ENCODE measurements at places on chromosomes 2 and 18. TPM values are rescaled to one million over a fixed set of nuclear protein-coding genes. Genes with fewer than 3 reads are reported as not detected.

BUB1 gene
- total RNA-seq = 14.8 TPM

PROC gene
- total RNA-seq = not detected

NAT8 gene
- not detected for total RNA-seq

AP1S3 gene
- 5.5 TPM for total RNA-seq

CCDC148 gene
- 13.1 TPM for total RNA-seq

CRYGD gene
- 823 TPM for total RNA-seq

PDE1A gene
- 12.4 TPM for total RNA-seq

USP37 gene
- 36.4 TPM for total RNA-seq

PDE11A gene
- total RNA-seq = 4.4 TPM

ANKRD30B gene
- not detected for total RNA-seq

IHH gene
- total RNA-seq = 3.8 TPM

TEKT4 gene
- 0.22 TPM for total RNA-seq

TCF23 gene
- 0.11 TPM for total RNA-seq

MAP2 gene
- 267 TPM for total RNA-seq

FSIP2 gene
- 5.5 TPM for total RNA-seq

SCN7A gene
- 19.0 TPM for total RNA-seq

MGAT4A gene
- 38.6 TPM for total RNA-seq

CXCR2 gene
- 0.99 TPM for total RNA-seq

LBX2 gene
- total RNA-seq = not detected

ITGA6 gene
- total RNA-seq = 120 TPM

RBKS gene
- total RNA-seq = 3.2 TPM

MYCN gene
- 55.0 TPM for total RNA-seq

CD28 gene
- 2.7 TPM for total RNA-seq

ADCY3 gene
- total RNA-seq = 28.5 TPM

SLC30A3 gene
- 0.27 TPM for total RNA-seq

MALL gene
- 10.9 TPM for total RNA-seq

SCYGR4 gene
- not detected for total RNA-seq

ARHGAP25 gene
- 4.3 TPM for total RNA-seq

VIT gene
- total RNA-seq = 38.7 TPM

RNU2-63P gene
- total RNA-seq = not detected

ABCG5 gene
- 0.27 TPM for total RNA-seq

GRHL1 gene
- 12.4 TPM for total RNA-seq

RUFY4 gene
- total RNA-seq = not detected

ZNF521 gene
- total RNA-seq = 99.6 TPM

MYO1B gene
- total RNA-seq = 150 TPM

IL1R2 gene
- total RNA-seq = 1.0 TPM

HOXD4 gene
- 0.33 TPM for total RNA-seq

UGT1A8 gene
- not detected for total RNA-seq

ST8SIA5 gene
- total RNA-seq = 7.0 TPM

TMEM214 gene
- total RNA-seq = 61.0 TPM

MPHOSPH10 gene
- total RNA-seq = 25.7 TPM

DSG4 gene
- not detected for total RNA-seq

EIF5B gene
- total RNA-seq = 32.5 TPM

MDH1B gene
- total RNA-seq = 3.5 TPM

CHN1 gene
- total RNA-seq = 71.1 TPM

TRPM8 gene
- total RNA-seq = 3.0 TPM

HRH4 gene
- not detected for total RNA-seq

RESP18 gene
- not detected for total RNA-seq
